Skin of body (tissue), 3 donors: ENCODE measurements at places on chromosomes 6 and 20. TPM values are rescaled to one million over a fixed set of nuclear protein-coding genes. Genes with fewer than 3 reads are reported as not detected.

Gene CLVS2
- total RNA-seq, result 0.10 TPM

Gene CCR6
- total RNA-seq, result 0.30 TPM

Gene OR2J3
- not detected for total RNA-seq

GRCh38 chr20:63056236-63057170 lies 49.7 kb upstream of the BHLHE23 start:
- DNase-seq, result no peak

GRCh38 chr6:3871515-3871914 lies 22.3 kb downstream of the FAM50B start:
- no peak for DNase-seq

GRCh38 chr6:96528193-96528592 lies 6.6 kb downstream of the UFL1 start:
- DNase-seq, result no peak

- no peak for DNase-seq
Measured at GRCh38 chr6:36607683-36608386, 13.7 kb downstream of the SRSF3 start.

DNA sequence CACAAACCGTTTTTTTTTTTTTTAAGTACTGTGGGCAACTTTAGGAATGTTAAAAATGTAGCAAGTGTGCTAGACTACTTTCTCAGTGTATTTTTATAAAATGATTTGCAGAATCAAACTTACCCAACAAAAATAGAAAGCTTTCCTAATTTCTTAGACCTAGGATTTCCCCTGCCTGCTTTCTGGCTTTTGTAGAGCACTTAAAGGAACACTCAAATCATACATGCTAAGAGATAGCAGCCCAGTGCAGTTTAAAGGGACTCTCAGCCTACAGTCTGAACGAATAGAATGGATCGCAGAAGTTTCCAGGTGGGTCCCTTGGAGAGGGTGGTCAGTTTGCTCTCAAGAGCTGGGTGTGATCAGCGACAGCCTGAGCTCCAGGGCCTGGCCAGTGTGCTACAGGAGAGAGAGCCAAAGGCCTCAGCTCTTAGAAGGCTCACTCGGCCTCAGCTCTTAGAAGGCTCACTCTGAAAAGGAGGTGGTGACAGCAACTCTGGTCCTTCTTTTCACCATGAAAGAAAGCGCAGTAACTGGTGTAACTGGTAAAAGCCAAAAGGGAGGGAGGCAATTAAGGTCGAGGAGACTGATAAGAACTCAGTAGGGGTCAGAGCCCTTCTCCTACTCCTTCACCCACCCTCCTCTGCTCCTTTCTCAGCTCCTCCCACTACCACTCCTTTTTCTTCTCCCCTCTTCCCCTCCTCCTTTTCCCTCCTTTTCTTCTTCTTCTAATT lies 142.4 kb downstream of the ZFP64 start:
- no peak for DNase-seq
